ENCODE measurements at places on chromosomes 5 and 9.

DNA sequence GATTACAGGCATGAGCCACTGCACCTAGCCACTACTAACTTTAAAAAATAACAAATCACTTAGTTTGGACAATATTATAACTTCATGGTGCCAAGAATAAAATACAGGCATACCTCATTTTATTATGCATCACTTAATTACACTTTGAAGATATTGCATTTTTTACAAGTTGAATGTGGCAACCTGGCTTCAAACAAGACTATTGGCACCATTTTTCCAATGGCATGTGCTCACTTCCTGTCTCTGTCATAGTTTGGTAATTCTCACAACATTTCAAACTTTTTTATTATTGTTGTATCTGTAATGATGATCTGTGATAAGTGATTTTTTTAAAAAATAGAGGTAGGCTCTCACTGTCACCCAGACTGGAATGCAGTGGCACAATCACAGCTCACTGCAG lies 49.9 kb upstream of the ERBIN start:
- DNase-seq = no peak

DNA sequence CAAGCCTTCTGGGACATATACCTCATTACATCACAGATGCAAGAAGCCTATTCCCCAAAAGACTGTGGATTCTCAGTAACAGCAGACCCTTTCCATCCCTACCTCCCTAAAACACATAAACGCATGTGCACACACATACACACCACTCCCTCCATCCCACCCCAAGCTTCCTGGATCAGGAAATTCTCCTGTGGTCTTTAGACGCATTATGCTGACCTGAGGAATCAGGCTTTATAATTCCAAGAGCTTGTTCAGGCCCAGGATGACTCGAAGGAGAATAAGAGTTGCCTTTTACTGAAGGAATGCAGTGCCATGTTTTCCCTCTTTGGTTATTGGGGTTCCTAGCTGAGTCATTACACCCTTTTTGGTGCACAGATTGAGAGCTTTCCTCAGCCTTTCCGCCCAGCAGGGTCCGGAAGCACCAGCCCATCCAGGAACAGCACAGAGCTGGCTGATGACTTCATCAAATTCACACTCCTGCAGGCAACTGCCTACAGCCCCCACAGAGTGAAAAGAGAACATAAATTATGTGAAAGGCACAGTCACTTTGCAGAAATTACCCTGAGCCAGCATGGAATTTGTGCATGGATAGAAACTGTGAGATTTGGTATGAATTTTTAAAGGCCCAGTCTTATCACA lies 385.0 kb upstream of the TRPC7 start:
- DNase-seq = no peak

DNA sequence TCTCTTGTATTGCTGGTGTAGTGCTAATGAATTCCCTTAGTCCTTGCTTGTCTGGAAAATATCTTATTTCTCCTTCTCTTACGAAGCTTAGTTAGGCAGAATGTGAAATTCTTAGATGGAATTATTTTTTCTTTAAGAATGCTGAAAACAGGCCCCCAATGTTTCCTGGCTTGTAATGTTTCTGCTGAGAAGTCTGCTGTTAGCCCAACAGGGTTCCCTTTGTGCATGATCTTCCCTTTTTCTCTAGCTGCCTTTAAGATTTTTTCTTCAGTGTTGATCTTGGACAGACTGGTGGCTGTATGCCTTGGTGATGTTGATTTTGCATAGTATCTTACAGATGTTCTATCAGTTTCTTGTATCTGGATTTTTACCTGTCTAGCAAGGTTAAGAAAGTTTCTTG lies 191.3 kb upstream of the DMRTA1 start:
- no peak for DNase-seq

- no peak for DNase-seq
Observed at GRCh38 chr5:124859027-124859426, 112.6 kb upstream of the ZNF608 start.

GRCh38 chr9:136787690-136788400 lies 3.3 kb upstream of the TMEM141 start:
- DNase-seq = peak; percentile 39

GRCh38 chr5:33491941-33492340 lies 51.2 kb downstream of the TARS1 start:
- no peak for DNase-seq

GRCh38 chr9:88197781-88198340 lies 59.6 kb upstream of the SPATA31C2 start:
- no peak for DNase-seq

DNA sequence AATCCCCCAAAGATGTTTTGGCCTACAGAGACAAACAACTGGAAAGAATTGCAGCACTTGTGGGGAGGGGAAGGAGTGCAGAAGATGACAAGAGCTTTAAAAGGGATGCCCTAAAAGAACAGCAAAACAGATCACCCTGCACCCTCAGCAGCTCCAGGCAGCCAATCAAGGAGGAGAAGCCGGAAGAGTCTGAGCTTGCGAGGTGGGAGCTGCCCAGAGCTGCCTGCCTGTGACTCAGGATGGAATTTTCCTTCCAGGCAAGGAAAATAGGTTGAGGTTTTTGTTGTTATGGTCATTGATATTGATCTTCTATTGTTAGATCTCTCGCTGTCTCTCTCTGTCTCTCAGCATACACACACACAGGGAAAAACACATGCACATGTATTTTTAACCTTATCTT lies 70.3 kb upstream of the MAP1B start:
- DNase-seq = no peak

GRCh38 chr5:77928776-77929300 lies 152.7 kb upstream of the TBCA start:
- no peak for DNase-seq

- no peak for DNase-seq
Observed at GRCh38 chr9:38096238-38096805, 27.3 kb upstream of the SHB start.

GRCh38 chr5:159242656-159243055 lies 20.4 kb upstream of the UBLCP1 start:
- no peak for DNase-seq

GRCh38 chr5:160188141-160189015 lies 40.9 kb upstream of the FABP6 start:
- DNase-seq = no peak

DNA sequence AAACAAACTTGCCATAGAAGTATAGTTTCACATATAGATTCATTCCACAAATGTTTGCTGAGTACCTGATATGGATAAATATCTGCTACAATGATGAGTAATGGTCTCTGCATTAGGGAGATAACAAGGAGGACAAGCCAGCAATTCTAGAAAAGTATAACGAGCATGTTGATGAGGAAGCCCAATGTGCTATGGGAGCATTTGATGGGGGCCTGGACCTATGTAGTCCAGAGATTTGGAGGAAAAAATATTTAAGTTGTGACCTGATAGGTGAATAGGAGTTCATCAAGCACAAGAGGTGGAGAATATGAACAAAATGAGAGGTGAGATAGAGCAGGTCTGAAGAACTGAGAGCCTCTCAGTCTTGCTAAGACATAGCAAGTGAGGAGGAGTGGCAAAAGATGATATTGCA lies 14.4 kb upstream of the TMEM245 start:
- DNase-seq = no peak

DNA sequence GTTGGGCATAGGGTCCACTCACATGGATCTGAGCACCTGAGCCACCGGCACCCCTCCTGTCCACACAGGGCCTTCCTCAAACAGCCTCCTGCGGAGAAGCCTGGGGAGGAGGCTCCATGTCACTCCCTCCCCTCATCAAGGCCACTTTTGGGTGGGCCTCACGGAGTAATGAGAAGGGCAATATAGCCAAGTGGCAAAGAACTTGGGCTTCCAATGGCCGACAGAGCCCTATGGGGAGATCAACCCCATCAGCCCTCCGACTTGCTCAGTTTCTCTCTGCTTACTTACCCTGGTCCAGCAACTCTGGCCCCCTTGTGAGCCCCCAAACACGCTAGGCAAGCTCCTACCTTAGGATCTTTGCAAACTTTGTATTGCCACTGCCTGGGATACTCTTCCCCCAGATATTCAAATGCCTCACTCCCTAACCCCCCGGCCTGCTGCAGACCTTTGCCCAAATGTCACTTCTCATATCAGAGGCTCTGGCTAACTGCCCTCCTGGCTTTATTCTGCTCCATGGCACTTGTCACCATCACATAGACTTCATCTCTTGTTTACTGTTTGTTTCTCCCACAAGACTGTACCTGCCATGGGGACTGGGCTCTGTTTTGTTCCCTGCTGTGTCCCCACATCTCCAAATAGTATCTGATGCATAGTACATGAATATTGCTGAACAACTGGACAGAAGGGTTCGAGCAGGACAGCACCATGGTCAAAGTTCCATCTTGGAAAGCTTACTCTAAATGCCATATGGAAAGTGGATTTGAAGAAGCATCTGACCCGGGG lies 220.8 kb downstream of the FSTL4 start:
- DNase-seq = no peak

DNA sequence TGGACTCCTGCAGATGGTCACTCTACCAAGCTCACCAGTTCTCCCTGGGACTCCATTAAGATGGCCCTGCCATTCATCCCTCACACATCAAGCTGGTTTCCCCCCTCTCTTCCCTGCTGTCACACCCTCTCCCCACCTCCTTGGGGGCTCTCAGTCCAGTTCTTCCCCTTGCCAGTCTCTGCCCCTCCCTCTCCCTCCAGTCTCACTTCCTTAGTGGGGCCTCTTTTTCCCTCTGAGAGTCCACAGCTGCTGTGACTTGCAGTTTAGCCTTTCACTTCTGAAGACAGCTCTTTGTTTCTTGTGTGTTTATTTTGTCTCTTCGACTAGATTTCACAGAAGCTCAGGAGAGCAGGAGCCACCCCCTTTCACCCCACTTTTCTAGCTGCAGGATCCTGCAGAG lies 10.5 kb downstream of the DOCK2 start:
- DNase-seq = no peak

GRCh38 chr5:1429496-1429895 lies 15.7 kb downstream of the SLC6A3 start:
- DNase-seq = no peak

- DNase-seq = no peak
Observed at GRCh38 chr9:130541533-130541932, 37.8 kb upstream of the FUBP3 start.

DNA sequence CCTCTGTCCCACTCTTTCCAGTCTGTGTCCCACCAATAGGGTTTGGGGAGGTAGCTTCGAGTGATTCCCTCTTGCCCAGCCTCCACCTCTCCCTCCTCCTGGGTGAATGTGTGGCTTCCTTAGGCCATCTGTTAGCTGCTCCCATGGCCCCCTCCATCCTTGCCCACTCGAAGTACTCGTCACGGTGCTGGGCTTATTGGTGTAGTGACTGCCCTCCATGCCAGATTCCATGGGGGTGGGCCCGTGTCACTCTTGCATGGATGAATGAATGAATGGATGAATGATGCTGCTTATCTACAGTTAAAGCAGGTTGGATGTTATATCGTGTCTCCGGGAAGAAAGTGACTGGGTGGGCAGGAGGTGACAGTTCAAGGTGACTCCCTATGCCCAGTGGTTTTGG lies 19.1 kb downstream of the HMCN2 start:
- no peak for DNase-seq

GRCh38 chr5:150036513-150036912 lies 36.0 kb downstream of the HMGXB3 start:
- DNase-seq = no peak

GRCh38 chr5:139181835-139182452 lies 16.2 kb downstream of the SIL1 start:
- DNase-seq = no peak

DNA sequence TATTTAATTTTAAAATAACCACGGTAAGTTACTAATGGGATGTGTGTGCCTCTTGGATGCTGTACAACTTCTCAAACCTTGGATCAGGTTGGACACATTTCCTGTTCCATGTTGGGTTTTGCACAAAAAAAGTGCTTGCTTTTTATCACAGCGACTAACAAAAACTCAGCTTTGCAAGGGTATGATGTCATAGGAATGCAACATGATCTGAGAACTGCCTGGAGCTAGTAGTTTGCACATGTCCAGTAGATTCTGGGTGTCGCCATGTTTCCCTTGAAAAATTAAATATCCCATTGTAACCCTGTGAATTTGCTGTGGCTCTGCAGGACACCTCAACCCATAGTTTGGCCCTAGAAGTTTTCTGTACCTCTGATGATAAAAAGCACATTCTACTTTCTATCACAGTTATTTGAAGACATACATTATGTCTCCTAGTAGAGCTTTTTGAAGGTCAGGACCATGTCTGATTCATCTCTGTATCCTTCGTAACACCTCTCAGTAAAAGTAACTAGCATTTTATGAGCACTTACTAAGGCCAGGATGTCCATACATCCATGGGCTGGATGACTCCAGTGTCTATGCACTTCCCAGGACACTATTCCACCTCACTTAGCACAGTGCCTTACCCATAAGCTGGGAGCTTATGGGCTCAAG lies 11.5 kb upstream of the FRMPD1 start:
- DNase-seq = no peak

- DNase-seq = no peak
Observed at GRCh38 chr9:19640014-19640413, 148.8 kb downstream of the SLC24A2 start.

GRCh38 chr5:83927140-83927733 lies 206.6 kb upstream of the HAPLN1 start:
- no peak for DNase-seq

GRCh38 chr9:108186642-108187395 lies 669.0 kb downstream of the ACTL7B start:
- no peak for DNase-seq

DNA sequence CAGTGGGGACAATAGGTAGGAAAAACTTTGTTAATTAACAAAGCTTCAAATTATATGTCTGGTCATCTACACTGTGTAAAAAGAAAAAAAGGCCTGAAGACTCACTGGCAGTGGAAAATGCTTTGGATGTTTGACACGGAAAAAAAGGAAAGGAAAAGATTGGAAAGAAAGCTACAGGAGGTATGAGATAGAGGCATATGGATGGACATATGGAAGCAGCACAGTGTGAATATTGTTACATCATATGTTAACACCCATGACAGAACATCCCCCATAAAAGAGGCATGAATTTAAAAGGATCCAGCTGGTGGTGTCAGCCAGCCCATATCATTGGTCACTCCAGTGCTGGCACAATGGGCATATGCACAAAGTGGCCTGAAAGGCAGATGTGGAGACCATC lies 19.0 kb upstream of the ADAMTS19 start:
- no peak for DNase-seq

- DNase-seq = no peak
Observed at GRCh38 chr9:111897601-111898137, 1.1 kb downstream of the UGCG start.

DNA sequence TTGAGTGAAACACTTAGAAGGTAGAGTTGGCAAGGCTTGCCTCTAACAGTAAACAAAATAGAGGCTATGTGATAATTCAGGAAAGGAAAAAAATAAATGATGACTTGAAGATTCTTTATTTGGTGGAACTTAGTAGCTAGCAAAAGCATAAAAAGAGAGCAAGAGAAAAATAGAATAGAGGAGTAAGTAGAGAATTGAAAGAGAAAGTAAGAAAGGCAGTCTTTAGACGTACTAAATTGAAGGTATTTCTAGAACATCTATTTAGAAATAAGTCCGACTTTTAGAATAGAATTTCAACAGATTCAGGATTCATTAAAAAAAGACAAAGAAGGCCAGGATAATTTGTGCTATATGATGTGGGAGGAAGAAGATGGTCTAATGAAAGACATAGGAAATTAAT lies 128.1 kb upstream of the MINAR2 start:
- no peak for DNase-seq

- DNase-seq = no peak
Observed at GRCh38 chr9:34589636-34590380, at the start of gene CNTFR. Gene CNTFR (minus strand): TSS chr9:34589724. CDS start chr9:34568981, 20,743 bp downstream.

GRCh38 chr5:35813521-35813920 lies 43.2 kb upstream of the IL7R start:
- DNase-seq = no peak

All from stimulated activated CD8-positive, alpha-beta memory T cell treated with anti-CD3 and anti-CD28 coated beads, Interleukin-12 subunit alpha, Interleukin-12 subunit beta, amount 100 ng/mL, for 4 hours (primary cell).